Activated CD4-positive, alpha-beta T cell treated with anti-CD3 and anti-CD28 coated beads, Interleukin-2, amount 50 U/mL, for 1 hour (primary cell): ENCODE measurements at places on chromosomes 2 and 18.
A peak's percentile ranks its signal among the peaks of the same experiment; 100 is the strongest.

DNA sequence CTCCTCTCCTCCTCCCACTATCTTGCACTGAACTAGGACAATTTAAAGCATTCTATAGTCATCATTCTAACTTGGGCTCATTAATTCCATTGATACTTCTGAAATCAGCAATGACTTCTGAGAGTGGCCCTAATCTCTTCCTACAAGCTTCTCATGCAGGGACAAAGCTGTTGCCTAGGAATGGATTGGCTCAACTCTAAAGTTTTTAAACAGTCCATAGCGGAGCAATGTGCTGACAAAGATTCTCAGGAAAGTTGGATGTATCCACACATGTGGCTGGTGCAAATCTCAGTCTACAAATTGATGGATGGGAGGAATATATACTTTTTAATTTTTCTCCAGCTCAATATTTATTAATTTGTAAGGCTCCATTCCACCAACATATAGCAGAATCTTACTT lies 388.9 kb downstream of the SETBP1 start:
- DNase-seq = no peak

DNA sequence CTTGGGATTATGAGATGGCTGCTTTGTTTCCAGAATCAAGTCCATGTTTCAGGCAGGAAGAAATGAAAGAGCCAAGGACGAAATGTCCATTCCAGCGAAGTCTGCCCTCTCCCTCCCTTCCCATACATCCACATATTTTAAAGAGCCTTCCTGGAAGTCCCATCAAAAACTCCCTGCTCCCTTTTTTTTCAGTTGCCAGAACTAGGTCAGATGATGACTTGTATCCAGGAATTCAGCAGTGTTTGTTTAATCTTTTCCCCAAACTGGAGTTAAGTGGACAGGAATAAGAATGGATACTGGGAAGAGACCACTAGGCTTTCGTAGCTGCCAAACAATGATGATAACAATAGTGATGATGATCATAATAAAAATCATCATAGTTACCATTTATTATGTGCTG lies 198.7 kb downstream of the MEIS1 start:
- DNase-seq = no peak

- DNase-seq = no peak
Observed at GRCh38 chr2:239271882-239272281, 128.9 kb downstream of the HDAC4 start.

DNA sequence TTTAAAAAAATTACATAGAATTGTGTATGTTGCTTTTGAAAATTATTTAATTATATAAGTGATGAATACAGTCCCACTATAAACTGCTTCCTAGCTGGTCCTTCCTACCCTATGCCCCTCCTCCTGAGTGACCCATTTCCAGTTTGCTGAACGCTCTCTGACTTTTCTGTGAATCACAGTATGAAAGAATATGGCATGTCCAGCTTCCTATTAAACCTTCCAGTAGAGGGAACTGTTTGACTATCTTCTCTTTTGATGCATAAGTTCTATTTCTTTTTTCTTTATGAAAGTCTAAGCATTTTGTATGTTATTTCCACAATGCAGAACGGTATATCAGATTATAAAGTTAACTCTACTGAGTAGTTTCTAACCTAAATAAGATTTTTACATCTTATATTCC lies 41.3 kb downstream of the PSMG2 start:
- no peak for DNase-seq

DNA sequence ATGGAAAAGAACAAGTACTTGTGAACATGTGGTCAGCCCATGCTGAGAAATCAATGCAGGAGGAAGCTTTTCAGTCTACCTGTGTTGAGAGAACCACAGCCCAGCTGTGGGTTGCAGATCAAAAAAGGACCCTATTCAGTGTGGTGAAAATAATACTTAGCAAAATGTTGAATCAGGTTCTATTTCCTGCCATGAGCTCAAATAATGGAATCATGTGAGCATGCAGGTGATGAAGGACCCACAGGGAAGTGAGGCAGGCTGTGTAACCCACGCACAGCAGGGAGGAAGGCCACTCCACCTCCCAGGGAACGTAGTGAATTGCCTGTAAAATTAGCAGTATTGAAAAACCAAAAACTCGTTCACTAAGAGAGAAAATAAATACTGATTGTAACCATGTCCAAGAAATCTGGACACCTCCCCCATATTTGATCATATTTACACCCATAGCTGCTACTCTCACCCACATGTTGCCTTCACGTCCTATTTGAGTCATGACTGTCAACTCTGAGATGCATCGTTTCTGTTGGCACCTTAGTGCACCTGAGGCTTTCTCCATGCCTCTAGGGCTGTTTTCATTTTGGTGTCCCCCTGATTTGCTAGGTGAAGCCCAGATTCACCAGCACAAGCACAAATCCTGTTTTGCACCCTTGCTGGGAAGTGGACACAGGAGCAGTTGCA lies 20.5 kb upstream of the BCL2L11 start:
- DNase-seq = no peak

- no peak for DNase-seq
Observed at GRCh38 chr2:28717339-28717758, 34.3 kb upstream of the PPP1CB start.

DNA sequence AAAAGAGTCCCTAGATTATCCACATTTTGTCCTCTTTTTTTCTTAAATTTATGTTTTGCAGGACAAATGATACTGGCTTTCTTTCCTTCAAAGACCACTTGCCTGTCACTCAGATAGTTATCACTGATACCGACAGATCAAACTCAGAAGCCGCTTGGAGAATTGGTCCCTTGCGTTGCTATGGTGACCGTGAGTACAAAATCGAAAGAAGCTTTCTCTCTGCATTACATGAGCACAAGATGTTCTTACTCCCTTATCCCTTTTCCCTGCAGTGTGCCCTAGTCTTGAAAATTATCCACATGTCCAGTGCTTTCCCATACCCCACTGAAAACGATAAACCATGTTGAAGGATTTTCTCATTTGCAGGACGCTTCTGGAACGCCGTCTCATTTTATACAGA lies 738.5 kb downstream of the CNTNAP5 start:
- DNase-seq = no peak

DNA sequence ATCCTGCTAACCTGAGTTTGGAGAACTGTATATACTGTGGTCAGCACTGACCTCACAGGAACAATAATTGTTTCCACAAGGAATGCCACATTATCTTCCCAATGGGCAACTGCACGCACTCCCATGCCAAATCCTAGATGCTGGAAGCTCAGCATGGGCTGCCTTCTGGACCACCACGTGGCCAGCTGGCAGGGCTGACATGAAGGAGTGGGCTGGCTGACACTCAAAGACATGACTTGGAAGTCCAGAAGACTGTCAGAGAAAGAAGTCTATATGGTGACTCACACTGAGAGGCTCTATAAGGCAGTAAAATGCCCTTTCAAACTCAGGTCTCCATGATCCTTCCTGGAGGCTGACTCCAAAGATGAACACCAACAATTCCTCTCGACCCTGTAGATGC lies 98.4 kb upstream of the RNF152 start:
- DNase-seq = no peak

GRCh38 chr2:10835052-10835970 lies 22.7 kb upstream of the PDIA6 start:
- DNase-seq = peak; percentile 79

GRCh38 chr2:30245364-30245763 lies 14.0 kb downstream of the LBH start:
- DNase-seq = no peak

DNA sequence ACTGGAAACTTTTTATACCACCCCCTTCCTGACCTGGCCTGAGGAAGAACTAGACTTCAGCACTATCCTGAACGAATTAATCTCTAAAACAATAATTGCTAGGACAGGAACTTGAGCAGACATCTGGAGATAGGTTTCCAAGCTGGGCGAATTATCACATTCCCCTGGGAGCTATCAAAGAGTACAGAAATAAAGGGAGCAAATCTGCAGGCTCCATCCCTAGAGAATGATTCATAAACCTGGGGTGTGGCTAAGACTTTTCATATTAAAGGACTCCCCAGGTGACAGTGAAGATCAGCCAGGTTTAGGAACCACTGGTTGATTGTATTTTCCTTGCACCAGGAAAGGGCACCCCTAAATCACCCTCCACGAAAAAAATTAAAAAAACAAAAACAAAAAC lies 105.6 kb upstream of the NOL4 start:
- no peak for DNase-seq

- no peak for DNase-seq
Observed at GRCh38 chr2:40511661-40512213, 59.8 kb upstream of the SLC8A1 start.

- DNase-seq = no peak
Observed at GRCh38 chr2:79179036-79179435, 19.5 kb upstream of the REG3A start.

GRCh38 chr2:12168791-12169388 lies 422.5 kb downstream of the LPIN1 start:
- no peak for DNase-seq

DNA sequence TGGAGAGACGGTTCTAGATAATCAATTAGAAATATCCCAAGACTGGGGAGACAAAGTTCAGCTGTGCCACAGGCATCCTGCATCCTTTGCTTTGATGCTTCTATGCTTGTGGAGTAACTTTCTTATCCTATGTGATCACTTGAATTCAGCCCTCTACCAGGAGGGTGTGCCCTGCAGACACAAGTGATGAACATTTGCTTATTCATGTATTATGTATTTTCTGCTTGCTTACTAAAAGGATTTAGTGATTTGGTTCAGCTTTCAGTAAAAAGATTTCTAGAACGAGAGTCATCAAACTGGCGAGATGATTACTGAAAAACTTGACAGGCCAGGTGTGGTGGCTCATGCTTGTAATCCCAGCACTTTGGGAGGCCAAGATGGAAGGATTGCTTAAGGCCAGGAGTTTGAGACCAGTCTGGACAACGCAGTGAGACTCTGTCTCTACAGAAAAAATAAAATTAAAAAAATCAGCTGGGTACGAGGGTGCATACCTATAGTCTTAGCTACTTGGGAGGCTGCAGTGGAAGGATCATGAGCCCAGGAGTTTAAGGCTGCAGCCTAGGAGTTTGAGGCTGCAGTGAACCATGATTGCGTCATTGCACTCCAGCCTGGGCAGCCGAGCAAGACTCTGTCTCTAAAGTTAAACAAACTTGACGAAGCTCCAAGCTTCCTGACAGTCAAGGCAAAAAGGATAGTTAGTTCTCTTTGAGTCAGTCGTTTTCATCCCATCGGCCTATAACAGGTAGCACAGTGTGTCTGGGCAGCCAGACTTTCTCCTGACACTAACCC lies 13.3 kb downstream of the HK2 start:
- DNase-seq = no peak

DNA sequence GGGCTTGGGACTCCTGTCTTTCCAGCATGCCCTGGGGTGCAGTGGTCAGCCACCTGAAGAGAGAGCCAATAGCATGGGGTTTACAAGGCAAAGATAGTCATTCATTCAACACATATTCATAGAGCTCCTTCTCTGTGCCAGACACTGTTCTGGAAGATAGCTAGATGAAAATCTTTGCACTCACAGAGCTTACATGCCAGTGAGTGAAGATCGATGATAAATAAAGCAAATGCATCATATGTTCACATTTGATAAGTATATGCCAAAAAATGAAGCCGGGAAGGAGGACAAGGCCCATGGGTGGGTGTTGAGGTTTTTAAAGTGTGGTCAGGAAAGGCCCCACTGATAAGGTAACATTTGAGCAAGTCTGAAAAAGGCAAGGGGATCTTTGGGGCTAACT lies 130.8 kb upstream of the CDCA7 start:
- no peak for DNase-seq

DNA sequence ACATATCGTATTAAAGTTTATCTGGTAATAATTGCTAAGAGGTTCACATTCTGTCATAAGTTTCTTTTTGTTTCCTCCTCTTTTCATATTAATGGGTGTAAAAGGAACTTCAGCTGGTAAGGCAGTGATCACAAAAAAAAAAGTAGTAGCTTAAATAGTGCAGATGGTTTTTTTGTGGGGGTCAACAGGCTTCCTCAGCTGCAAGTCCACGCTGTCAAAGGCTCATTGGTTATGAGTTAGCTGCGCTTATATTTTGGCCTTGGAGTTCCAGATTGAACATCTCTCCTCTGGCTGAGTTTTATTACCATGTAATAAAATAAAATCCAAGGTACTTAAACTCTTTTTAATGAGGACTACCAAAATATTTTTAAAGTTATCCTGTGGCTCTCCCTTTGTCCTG lies 277.0 kb upstream of the ZEB2 start:
- no peak for DNase-seq

DNA sequence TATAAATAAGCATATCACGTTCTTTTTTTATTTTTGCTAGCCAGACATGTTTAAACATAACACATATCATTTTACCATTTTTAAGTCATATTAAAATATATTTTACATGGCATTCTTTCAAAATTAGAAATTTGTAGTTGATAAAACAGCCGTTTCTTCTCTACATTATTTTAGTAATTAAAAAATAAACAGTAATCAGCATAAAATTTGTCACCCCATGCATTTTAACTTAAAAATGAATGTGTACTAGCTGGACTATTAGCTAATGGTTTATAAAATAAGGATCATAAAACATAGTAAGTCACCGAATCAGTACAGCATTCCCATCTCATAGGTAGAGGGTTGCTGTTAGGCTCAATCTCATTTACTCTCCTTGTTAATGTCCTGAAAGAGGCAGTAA lies 433.8 kb downstream of the LRP1B start:
- no peak for DNase-seq

GRCh38 chr2:234674781-234675201 lies 177.9 kb upstream of the ARL4C start:
- no peak for DNase-seq

- DNase-seq = no peak
Observed at GRCh38 chr2:20590704-20591515, 60.0 kb downstream of the HS1BP3 start.

- DNase-seq = no peak
Observed at GRCh38 chr2:151872463-151872862, 44.2 kb upstream of the ARL5A start.
